ENCODE measurements at places on chromosomes 16 and 17. TPM values are rescaled to one million over a fixed set of nuclear protein-coding genes. Genes with fewer than 3 reads are reported as not detected.

The MT1H gene
- polyA plus RNA-seq = not detected

DNA sequence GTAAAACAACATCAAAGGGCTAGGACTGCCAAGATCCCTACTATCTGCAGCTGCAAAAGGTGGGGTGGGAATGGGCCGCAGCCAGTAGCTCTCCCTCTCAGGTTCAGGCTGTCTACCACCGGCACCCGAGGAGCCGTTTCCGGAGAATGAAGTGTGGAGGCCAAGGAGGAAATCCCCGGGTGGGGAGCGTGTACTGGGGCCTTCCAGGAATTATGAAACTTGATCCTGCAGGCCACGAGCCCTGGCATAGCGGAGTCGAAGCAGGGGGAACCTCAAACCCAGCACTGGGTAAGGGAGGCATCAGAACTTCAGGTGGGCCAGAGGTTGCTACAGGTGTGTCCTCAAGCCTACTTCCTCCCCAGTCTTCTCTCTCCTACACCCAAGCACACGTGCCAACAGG, 5.1 kb downstream of the INPP5K start:
- DNase-seq = no peak

The TP53TG3C gene
- not detected for polyA plus RNA-seq

DNA sequence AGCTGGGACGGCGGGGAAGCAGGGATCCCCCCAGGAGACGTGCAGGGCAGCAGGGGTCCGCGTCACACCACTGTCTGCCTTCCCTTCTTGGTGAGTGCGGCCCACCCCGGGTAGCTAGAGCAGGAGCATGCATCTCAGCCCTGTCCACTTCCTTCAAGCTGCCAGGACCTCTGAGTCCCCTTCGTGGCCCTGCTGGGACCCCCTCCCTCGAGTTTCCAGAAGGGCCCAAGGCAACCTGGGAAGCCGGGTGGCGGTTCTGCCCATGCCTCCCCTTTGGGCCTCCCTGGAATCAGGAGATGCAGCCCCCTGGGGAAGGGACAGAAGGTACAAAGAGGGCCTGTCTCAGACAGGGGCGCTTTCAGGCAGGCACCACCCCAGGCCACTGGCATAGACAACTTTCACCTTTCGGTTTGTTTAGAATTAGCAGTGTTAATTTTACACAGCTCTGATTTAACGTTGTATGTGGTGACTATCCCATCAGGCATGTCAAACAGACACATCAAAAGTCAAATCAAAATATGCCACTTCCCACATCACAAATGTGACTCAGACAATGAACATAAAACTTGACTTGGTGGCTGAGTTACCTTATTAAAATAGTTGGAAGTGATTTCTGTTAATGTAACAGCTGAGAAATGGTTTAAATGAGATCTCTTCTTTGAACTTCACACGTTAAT, 94.5 kb upstream of the METRNL start:
- no peak for DNase-seq

GRCh38 chr17:31841850-31842194, 17.2 kb downstream of the COPRS start:
- no peak for DNase-seq

- peak; percentile 9 for DNase-seq
Measured at GRCh38 chr16:12721841-12722421, 81.8 kb downstream of the CPPED1 start.

DNA sequence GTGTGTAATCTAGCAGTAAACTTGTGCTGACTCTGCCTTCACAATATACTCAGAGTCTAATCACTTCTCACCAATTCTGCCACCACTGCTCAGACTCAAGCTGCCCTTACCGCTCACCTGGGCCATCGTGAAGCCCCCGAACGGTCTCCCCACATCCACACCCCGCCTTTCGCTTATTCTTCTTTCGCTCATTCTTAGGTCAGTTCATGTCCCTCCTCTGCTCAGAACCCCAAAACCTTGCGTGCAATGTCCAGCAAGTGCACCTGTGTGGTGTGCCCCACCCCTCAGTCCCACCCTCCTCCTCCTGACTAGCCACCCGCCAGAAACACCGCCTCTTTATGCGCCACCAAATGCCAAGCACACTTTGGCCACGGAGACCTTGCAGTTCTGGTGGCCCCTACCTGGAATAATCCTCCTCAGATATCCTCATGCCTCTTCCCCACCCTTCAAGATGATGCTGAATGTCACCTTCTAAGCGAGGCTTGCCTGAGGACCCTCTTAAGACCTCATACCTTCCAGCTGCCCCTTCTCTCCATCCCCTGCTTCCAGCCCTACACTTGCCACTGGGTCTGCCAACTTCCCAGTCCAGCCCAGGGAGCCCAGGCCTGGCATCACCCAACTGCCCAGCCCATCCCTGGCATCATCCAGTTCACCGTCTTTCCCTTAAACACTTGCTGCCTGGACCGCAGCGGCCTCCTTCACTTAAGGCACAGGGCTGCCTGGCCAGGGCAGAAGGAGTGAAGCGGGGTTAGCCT, 34.3 kb upstream of the RBFOX3 start:
- no peak for DNase-seq

DNA sequence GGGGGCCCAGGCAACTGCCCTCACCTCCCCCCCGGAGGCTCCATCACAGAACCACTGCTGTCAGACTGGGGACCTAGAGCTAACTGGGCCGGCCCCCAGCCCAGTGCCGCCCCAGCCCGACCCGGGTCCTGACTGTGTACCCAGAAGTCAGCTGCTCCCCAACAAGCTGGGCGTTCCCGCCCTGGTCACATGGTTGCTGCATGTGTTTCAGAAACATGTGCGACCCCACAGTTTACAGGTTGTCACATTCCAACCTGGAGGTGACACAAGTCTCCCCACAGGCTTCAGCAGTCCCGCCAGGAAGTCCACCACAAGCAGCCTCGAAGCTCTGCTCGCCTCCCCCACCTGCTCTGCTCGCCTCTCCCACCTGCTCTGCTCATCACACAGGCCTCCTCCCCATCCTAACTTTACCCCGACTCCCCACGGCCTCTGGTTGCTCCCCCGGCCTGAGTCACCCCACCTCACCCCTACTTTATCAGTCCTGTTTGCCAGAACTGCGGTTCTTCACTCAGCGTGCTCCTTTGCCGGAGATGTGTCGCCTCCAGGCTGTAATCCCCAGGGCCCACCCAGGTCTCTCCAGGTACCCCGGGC, 968 bp downstream of the MRPL28 start:
- DNase-seq = no peak

DNA sequence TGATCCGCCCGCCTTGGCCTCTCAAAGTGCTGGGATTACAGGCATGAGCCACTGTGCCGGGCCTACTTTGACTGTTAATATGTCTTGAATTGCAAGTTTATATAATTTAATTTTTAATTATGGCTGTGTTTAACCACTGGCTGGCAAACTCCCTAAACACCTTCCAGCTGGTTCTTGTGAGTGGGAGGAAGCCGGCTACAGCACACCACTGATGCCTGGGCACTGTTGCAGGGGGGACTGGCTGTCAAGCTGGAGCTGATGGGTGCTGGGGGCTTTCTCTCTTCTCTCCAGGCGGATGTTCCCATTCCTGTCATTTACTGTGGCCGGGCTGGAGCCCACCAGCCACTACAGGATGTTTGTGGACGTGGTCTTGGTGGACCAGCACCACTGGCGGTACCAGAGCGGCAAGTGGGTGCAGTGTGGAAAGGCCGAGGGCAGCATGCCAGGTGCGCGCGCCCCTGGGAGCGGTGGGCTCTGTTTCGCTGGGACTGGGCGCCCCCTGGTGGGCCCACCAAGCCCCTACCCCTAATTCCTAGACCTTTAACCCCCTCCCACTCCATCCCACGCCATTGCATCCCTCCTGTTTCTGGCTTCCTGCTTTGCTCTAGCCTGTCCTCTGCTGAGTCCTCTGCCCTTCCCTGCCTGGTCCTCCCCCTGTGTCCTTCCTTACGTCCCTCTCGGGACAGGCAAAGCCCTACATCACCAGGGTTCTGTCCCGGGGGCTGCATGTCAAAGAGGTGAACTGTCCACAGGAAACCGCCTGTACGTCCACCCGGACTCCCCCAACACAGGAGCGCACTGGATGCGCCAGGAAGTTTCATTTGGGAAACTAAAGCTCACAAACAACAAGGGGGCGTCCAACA, 9.5 kb downstream of the TBX21 start:
- DNase-seq = no peak

All from hindlimb muscle (tissue), 1 donor.